ENCODE measurements at places on chromosomes 6 and 20.

DNA sequence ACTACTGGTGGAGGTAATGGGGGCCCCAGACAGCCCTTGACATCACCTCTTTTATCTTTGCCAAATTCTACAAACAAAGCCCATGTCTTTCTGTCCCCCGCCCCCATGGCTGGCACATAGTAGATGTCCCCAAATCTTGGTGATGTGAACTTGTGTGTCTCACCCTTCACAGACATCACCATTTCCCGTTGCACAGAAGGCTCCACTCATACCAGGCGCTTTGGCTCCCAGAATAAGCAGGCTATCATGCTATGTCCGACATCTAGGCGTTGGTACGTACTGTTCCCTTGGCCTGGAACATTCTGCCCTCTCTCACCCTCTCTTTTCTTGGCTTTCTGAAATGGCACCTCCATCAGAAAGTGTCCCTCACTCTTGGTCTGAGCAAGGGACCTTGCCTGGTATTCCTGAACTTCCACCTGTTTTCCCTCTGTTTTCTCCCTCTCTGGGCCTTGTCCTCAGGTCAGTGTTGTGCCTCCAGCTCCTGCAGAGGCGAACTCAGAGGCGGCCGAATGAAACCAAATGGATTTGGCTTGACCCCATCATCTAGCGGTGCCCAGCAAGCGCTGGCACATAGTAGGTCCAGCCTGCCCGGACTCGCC is 968 bp upstream of the CCN5 start:
- no peak for DNase-seq

GRCh38 chr6:159726255-159726917 is 920 bp upstream of the WTAP start:
- peak; percentile 58 for DNase-seq

DNA sequence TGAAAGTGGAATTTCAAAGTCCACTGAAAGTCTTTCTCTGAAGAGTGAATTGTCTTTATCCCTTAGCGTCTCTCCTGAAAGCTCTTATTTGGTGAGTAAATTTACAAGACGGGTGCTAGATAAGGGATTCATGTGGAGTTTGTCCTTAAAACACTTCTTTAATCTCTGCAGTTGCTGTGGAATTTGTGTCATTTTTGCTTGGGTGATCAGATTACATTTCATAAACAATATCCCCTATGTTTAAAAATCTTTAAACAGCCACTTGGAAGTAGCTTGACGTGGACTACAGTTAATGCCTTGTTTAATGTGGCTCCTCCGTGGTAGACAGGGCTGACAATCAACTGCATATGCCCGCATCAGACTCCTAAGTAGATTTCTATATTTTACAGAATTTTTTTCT is 175.4 kb upstream of the ZNF217 start:
- DNase-seq = no peak

- DNase-seq = no peak
These were observed 130.8 kb downstream of the SOBP start for GRCh38 chr6:107620732-107621131.

GRCh38 chr6:4125500-4125899 is 9.9 kb downstream of the ECI2 start:
- no peak for DNase-seq

- DNase-seq = no peak
These were observed 19.0 kb upstream of the SNRPB2 start for GRCh38 chr20:16710781-16711180.

DNA sequence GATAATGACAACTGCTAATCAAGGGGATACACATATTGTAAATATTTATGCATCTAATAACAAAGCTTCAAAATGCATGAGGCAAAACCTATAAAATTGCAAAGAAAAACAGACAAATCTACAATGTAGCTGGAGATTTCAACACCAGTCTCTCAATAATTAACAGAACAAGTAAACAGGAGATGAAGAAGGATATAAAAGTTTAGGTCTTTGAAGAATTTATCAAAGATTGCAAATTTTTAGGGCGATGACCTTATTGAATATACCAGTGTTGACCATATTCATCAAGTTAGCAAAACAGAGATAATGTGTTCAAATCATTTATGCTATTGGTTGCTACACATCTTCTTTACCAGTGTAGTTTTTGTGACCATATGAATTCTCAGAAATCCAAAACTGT is 237.8 kb upstream of the SGK1 start:
- DNase-seq = no peak

All from GOT3 (cell line).